Activated naive CD4-positive, alpha-beta T cell treated with Interleukin-2 at 50 U/mL for 16 hours (primary cell): ENCODE measurements at places on chromosomes 16 and 17.

GRCh38 chr16:4588386-4588785 lies 26.3 kb downstream of the UBALD1 start:
- no peak for DNase-seq

GRCh38 chr16:72939247-72939646 lies 108.7 kb downstream of the ZFHX3 start:
- no peak for DNase-seq

DNA sequence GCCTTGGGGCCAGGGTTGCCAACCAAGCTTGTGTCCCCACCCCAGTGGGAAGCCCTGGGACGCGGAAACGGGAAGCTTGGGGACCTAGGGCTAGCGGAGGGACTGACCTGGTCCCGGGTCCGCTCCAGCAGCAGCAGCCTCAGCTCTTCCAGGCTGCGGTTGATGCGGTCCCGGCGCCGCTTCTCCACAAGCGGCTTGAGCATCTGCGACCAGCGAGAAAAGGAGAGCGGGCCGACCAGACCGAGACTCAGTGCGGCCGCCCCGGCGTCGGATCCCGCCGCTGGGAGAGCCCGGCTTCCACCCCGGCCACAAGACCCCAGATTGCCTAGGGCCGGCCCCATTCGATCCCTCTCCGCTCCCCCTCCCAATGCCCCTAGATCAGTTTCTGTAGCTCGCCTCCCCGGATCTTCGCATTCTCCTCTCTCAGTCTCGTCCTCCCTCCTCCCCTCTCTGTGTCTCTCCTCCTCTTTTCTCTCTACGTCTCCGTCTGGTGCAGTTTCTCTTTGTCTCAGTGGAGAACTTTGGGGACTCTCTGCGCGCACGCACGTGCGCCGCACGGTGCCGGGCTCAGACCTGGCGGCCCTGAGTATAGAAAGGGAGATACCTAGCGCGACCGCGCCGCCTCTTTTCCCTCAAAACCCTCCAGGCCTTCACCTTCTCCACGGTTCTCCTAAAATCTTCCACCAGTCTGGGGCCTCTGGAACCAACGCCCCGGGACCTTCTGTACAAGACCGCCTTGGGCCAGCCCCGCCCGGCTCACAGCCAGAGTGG lies 797 bp downstream of the HES7 start:
- peak; percentile 58 for DNase-seq

DNA sequence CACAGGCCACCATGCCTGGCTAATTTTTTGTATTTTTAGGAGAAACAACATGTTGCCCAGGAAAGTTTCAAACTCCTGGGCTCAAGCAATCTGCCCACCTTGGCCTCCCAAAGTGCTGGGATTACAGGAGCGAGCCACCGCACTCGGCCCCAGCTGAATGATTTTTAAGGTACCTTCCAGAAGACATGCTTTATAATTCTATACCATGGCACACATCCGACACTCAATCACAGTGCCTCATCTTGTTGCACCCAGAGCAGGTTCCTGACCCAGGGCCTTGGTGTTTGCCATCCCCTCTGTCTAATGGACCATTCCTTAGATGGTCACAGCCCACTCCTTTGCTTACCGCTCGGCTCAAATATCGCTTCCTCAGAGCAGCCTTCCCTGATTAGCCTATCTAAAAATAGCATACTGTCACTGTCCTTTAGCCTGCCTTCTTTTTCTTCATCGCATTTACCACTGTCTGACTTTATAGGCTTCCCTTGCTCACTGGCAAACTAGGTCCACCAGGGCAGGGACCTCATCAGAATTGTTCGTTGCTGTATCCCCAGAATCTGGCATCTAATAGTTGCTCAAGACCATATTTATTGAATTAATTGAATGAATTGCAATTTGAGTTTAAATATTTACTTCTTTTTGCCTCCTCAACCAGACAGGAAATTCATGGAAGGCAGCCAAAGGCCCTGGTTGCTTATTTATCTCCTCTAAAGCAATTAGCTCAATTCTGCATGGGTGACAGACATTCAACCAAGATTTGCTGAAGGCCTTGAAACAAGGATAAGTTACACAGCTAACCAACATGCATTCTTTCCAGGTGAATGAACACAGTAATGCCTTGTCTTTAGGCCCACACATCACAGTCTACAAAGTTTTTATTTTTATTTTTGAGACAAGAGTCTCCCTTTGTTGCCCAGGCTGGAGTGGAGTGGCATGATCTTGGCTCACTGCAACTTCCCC lies 6.3 kb upstream of the TENT4B start:
- no peak for DNase-seq

DNA sequence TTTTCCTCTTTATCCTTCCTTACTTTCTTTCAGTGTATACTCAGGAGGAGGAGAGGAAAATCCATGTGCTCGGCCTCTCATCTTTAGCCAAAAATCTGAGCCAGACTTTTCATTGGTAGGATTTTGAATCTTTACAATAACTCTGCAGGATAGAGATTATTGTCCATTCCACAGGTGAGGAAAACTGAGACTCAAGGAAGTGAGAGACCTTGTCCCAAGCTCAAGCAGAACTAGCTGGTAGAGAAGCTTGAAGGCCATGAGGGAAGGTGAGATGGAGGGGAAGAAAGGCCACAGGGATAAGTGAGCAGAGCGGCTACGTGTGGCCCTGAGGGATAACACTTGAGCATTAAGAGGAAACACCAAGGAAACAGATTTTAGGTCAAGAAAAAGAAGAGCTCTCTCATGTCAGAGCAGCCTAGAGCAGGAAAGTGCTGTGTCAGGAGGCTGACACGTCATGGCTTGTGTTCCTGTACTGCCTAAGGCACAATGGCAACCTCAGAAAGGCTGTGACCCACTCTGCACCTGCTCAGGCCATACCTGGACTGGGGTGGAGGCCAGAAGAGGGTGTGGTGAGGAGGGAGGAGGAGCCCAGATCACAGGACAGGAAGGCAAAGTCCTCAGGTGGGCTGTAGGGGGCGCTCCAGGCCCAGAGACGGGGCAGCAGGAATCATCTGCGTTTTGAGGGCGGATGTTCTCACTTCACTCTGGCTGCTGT lies 11.9 kb downstream of the MT4 start:
- DNase-seq: peak; percentile 87

- DNase-seq: no peak
Observed at GRCh38 chr17:16322636-16323035, 30.6 kb downstream of the CENPV start.

GRCh38 chr17:74842146-74842598 lies 17.5 kb downstream of the GRIN2C start:
- DNase-seq: no peak

- no peak for DNase-seq
Observed at GRCh38 chr17:15268461-15268860, 3.3 kb upstream of the PMP22 start.

GRCh38 chr17:75130632-75131277 lies 787 bp downstream of the NT5C start:
- DNase-seq: peak; percentile 56

GRCh38 chr16:9860876-9861275 lies 321.4 kb downstream of the GRIN2A start:
- no peak for DNase-seq

DNA sequence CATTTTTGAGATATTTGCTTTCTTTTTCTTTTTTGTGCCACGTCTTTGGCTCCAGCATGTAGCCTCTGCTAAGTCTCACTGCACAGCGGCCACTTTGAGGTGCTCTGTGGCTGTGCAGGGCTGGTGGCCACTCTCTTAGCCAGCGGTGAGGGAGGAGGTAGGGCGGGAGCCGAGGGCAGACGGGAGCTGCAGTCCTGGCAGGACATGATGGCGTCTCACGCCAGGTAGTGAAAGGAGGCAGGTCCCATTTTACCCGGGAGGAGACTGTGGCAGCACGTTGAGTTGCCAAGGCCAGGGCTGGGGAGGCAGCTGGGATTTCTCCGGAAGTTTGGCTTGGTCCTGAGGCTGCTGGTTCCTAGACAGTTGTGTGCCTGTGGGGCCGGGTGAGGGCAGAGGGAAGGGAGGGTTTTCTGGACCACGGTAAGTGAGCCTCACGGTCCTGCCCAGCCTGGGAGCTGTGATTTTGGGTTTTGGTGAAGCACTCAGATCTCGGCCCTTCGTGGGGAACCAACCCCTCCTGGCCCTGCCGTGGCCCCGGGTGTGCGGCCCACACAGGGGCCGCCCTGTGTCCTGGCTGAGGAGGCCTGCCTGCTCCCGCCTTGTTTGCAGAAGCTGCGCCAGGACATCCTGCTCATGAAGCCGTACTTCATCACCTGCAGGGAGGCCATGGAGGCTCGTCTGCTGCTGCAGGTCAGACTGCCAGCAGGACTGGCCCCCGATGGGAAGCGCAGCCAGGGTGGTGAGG lies 14.4 kb downstream of the DEF8 start:
- DNase-seq: no peak

GRCh38 chr17:51159604-51160003 lies 6.2 kb downstream of the NME1 start:
- DNase-seq: no peak

DNA sequence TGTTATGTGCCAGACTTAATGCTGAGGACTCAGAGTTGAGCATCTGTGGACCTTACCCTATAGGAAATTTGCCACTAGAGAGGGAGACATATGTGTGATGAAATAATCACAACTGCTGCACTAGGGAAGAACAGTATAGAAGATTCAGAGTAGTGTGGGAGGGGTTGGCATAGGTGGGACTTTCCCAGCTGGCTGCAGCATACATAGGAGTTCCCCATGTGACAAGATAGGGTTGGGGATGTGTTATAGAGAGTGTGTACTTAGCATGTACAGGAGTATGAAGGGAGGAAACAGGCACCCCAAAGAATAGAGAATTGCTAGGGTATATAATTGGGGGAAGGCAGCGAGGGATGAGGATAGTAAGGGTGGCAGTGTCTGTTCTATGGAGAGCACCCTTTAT lies 2.9 kb downstream of the NUP93 start:
- peak; percentile 39 for DNase-seq

GRCh38 chr17:75610103-75610984 lies 22.7 kb downstream of the MYO15B start:
- DNase-seq: no peak

DNA sequence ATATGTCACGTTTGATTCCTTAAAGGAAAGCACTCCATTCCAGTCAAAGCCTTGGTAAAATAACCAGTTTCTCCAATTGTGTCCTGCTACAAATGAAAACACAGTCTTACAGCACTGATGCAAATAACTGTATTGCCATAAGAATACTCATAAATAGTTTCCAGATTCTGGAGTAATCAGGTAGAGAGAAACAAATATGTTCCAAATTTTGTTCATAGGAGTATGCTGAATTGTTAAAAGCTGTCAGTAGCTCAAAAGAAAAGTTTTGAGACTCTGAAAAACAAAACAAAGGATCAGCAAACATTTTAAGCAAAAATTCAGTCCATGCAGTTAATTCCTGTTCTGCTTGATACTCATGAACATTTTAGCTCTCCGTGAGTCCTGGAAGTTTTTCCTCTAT lies 7.8 kb downstream of the DHRS7B start:
- DNase-seq: no peak

DNA sequence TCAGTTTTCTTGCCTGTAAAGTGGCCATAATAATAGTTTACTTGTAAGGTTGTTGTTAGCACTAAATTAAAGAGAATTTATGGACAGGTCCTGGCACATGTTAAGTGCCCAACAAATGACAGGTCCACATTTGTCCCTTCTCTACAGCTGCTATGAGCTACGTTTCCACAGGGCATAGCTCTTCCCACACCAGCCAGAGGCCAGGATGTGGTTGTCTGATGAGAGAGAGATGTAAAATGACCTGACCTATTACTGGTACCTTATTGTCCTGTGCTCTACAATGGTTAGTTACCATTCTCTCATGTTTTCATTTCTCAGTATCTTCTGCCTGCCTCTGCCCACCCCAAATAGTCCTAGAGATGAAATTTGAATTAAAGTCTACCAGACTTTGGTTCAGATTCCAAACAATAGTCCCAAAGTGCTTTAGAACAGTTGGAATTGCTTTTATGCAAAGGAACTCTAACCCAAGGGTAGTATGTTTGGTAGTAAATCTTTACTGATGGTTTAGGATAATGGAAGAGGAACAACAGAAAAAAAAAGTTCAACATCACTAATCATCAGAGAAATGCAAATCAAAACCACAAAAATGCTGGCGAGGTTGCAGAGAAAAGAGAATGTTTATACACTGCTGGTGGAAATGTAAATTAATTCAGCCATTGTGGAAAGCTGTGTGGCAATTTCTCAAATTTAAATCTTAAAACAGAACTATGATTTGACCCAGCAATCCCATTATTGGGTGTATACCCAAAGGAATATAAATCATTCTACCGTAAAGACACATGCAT lies 57.1 kb upstream of the ANKFN1 start:
- DNase-seq: no peak

DNA sequence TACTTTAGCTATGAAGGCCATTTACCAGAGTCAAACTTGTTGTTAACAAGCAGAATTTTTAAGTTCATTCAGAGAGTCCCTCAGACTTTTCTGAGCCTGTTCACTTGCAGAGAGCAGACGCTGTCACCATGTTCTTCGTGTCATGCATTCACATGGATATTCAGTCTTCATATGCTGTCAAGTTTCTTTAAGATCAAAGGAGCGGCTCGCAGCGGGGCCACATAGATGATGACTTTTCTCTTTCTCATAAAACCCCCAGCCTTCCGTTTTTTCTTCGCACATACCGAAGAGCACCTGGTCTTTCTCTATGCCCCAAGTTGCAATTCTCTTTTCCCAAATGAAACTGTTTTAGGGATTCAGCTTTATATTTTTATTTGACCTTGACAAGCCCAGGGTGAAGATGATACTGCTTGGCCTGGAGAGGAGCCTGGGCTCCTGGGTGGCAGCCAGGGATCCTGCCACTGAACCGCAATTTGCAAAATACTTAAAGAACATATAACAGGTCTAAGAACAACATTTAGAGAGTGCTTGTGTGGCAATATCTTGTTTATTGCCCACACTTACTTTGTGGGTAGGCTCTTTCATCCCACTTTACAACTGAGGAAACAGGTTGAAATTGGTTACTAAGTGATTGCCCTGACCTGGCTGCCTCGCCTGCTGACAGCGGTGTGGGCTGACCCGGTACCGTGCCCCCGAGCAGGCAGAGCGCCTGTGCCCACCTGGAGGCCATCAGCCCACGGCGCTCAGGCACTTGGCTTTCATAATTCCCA lies 22.9 kb downstream of the SEC14L1 start:
- no peak for DNase-seq

DNA sequence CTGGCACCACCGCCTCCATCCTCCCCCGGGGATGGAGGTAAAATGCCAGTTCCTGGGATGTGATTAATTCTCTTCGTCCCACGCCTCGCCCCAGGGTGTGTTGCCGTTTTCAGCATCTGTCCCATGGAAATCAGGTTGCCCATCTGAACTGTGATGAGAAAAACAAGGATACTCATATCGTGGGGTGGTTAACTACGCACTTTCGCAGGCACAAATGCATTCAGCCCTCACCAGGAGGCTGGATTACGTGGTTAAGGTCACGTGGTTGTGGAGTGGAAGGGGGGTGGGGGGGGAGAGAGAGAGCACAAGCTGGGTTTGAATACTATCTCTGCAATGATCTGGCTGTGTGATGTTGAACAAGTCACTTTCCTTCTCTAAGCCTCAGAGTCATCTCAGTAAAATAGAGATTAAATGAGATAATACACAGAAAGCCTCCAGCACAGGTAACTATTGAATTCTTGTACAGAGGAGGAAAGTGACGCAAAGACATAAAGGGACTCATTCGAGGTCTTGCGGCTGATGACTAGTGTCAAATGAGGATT lies 74.7 kb downstream of the BMERB1 start:
- peak; percentile 34 for DNase-seq
